T-helper 22 cell (primary cell): ENCODE measurements at places on chromosomes 3 and 15.

GRCh38 chr15:45113380-45113990 is 487 bp downstream of the DUOX2 start:
- no peak for DNase-seq

GRCh38 chr3:29642393-29643033 is 361.6 kb downstream of the RBMS3 start:
- no peak for DNase-seq

GRCh38 chr3:173025941-173026340 is 115.1 kb downstream of the SPATA16 start:
- no peak for DNase-seq

- no peak for DNase-seq
Measured at GRCh38 chr3:30282154-30282696, 324.2 kb upstream of the TGFBR2 start.

DNA sequence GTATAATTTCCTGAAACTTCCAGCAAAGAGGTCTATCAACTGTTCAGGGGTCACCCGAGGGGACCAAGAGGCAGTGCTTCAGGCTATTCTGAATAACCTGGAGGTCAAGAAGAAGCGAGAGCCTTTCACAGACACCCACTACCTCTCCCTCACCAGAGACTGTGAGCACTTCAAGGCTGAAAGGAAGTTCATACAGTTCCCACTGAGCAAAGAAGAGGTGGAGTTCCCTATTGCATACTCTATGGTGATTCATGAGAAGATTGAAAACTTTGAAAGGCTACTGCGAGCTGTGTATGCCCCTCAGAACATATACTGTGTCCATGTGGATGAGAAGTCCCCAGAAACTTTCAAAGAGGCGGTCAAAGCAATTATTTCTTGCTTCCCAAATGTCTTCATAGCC is 6.8 kb downstream of the GCNT3 start:
- no peak for DNase-seq

- no peak for DNase-seq
Measured at GRCh38 chr15:98800437-98801233, 152.3 kb downstream of the IGF1R start.
